Activated T-cell treated with anti-CD3 and anti-CD28 coated beads, Interleukin-2, amount 50 U/mL, for 4 hours (primary cell): ENCODE measurements at places on chromosomes 13 and 19. TPM values are rescaled to one million over a fixed set of nuclear protein-coding genes. Genes with fewer than 3 reads are reported as not detected.

- DNase-seq, result no peak
Measured at GRCh38 chr13:85379433-85379832, 419.8 kb downstream of the SLITRK6 start.

DNA sequence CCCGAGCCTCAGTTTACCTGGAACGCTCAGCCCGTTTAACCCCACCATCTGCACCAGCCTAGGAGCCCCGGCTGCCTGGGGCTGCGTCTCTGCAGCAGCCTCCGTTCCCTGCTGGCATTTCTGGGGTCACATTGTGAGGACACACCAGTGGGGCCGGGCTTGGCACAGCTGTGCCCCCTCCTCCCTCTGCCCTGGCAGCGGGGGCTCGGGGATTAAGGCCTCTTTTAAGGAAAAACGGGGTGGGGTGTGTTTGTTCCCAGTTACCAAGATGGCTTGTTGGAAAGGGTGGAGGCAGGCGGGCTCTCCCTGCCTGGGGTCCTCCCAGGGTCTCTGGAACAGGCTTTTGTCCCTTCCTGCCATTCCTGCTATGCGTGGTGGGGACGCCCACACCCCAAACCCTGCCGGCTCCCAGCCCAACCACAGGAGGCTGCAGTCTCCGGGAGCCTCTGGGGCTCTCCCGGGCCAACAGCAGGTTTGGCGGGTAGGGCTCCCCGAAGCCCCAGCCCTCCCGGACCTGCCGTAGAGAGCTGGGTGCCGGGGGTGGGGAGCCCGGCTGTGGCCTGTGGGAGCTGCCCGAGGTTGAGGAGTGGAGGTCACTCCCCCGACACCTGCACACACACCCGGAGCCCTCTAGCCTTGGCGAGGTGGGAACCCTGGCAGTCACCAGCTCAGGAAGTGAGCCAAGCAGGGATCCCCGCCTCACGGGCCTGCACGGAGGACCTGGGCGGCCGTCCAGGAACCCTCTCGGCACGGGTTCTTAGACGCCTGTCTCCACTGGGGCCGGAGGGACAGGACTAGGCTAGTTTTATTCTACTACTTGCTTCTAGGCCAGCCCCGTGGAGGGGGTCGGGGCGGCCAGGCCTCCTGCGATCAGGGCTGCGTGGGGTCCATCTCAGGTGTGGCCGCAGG, 36.9 kb downstream of the GADD45B start:
- DNase-seq, result no peak

DNA sequence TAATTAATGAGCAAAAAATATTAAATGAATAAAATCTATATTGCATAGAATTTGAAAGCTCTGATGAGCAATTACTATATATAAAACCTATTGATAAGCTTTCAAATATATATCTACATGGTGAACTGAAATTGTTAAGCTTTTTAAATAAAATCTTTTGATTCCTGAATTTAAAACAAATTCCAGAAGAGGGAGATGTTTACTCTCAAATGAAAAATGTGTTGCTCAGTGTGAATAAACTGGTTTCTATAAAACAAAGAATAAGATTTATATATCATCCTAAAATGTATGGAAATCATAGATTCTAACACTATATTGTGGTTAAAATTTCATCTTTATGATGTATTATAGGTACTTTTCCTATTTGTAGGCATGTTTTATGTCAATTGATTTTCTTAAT, 171.5 kb upstream of the SLITRK6 start:
- DNase-seq, result no peak

DNA sequence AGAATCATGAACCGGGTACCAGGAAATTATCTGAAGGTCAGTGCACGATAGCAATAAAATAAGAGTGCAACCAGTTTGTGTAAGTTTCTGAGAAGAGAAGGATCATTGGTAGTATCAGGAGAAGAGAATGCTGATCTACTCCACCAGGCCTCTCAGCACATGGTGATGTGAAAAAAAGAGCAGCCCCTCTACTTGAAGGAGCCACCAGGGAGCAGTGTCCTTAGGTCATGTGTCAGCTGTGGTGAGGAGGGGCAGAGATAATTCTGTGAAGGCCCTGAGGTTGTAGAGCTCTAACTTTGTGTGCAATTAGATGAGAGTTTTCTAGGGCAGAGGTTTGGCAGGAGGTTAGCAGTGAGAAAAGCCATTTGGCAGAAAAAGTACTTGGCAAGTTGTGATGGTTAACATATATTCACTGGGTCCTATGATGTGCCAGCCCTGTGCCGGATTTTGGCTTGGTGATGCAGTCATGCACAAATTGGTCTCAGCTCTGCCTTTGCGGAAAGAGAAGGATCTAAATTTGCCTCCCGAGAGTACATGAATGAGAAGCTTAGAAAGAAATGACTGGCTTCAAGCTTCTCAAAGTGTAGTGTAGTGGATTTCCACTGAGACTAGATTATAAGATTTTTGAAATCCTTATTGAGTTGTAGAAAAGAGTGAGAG, 19.2 kb upstream of the ZC3H13 start:
- DNase-seq, result no peak

DNA sequence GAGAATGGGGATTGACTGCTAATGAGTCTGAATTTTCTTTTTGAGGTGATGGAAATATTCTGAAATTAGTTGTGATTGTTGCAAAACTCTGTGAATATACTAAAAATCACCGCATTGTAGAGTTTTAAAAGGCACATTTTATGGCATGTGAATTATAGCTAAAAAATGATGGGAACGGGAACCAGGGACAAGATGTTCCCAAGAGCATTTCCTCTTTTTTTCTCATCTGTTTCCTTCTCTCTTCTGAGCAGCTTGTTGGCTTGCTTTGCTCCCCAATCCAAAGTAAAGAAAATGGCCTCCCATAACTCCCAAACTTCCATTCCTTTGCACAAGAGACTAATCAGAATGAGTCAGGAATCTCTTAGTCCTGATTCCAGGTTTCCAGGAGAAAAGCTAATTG, 459.2 kb downstream of the TSHZ3 start:
- no peak for DNase-seq

DNA sequence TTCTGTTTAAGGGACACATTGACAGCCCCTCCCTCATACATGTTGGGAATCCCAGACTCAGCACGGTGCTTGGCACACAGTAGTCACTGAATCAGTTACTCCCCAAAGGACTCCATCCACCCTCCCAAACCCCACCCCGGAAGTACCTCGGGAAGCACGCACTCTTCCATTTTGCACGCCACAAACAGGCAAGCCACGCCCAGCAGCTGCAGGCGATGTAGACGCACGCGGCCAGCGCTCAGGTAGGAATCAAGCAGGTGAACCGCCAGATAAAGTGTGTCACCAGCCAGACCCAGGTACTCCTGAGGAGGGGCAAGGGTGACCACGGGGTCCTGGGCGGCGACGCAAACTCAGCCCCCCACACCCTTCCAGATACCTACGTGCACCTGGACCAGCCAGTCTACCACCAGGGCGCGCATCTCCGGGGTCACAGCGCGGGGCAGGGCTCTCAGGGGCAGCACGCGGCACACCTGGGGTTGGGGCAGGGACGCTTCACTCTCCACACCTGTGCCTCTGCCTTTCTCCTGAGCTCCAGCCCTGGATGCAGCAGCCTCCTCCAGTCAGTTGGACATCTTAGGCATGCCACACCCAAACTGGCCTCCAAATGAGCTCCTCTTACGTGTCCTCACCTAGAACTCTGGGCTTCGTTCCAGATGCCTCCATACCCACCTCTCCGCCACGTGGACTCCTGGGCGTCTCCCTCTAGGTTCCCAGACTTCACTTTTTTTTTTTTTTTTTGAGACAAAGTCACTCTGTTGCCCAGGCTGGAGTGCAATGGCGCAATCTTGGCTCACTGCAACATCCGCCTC, 1.9 kb downstream of the CCNP start:
- no peak for DNase-seq

- no peak for DNase-seq
Measured at GRCh38 chr19:43700395-43701000, 15.4 kb upstream of the IRGC start.

DNA sequence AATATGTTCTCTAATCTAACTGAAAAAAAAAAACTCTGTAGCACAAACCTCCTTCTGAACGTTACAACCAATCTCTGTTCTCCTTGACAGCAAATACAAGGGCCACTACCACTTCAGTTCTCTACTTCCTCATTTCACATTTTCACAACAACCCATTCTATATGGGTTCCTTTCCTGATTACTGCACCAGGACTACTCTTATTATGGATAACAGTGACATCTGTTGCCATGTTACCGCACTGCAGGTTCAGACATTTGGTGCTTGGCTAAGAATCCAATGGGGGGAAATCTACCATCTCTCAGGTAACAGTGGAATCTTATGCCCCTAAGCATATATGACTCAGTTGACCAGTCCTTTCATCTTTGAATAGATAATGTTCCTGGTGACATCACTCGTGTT, 11.6 kb upstream of the FPR3 start:
- no peak for DNase-seq

DNA sequence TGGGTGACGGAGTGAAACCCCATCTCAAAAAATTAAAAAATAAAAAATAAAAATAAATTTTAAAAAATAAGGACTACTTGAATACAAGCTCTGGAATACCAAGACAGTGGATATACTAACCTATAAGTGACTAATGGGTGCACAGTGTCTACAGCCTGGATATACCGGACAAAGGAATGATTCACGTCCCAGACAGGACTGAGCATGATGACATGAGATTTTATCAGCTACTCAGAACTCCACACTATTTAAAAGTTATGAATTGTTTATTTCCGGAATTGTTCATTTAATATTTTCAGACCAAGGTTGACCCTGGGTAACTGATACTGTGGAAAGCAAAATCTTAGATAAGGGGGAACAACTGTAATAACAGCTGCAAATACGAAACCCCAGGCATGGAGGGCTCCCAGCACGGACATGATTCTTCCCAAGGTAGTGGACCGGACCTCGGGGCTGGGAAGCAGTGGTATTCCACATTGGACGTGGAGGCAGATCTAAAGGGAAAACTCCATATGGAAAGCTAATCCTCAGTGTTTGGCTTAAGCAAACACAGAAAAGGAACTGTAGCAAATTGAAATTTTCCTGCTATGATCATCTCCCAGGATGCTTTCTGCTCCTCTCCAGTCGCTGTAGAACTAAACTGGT, 102.6 kb upstream of the TSHZ3 start:
- no peak for DNase-seq

DNA sequence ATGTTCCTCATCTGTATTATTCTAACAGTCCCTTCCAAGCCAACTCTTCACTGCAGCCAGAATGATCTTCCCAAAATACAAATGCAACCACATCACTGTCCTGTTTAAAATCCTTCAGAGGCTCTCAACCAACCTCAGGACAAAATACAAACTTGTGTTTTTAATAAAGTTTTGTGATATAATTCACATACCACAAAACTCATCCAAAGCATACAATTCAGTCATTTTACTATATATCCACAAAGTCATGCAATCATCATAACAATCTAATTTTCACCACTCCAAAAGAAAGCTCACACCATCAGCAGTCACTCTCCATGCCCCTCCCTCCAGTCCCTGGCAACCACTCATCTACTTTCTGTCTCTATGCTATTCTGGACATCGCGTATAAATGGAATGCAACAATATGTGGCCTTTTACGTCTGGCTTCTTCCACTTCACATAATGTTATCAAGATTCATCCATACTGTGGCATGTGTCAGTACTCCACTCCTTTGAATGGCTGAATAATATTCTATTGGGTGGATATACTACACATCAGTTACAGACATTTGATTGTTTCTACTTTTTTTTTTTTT, 81.7 kb upstream of the DOCK9 start:
- no peak for DNase-seq

DNA sequence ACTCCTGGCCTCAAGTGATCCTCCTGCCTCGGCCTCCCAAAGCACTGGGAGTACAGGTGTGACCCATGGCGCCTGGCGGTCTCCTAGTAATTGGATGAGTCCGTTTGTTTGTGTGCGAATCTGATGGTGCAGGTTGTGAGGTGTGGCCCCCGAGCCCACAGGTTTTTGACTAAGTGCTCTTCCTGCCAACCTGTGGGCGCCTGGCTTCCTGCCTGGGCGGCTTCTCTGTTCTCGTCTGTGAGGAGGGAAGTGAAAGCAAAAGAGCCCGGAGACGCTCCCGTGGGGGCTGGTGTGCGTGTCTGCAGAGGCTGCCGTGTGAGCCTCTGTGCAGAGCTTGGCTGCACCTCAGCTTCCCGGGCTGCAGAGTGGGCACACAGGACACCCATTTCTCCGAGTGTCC, 10.0 kb downstream of the ARHGAP45 start:
- DNase-seq, result peak; percentile 89

GRCh38 chr13:101152184-101152583, 264.1 kb downstream of the NALCN start:
- no peak for DNase-seq

GRCh38 chr13:28047757-28048388, 52.5 kb downstream of the FLT3 start:
- DNase-seq, result no peak

KLF5 gene
- total RNA-seq, result 2.4 TPM

NTF4 gene
- total RNA-seq, result not detected

FCER2 gene
- 52.7 TPM for total RNA-seq

TEX26 gene
- not detected for total RNA-seq

TEX101 gene
- total RNA-seq, result not detected

RINL gene
- total RNA-seq, result 68.6 TPM

TPTE2 gene
- not detected for total RNA-seq

SAFB gene
- 191 TPM for total RNA-seq

PRODH2 gene
- total RNA-seq, result not detected

ZNF728 gene
- not detected for total RNA-seq
